ENCODE measurements at places on chromosomes 7 and 10. TPM values are rescaled to one million over a fixed set of nuclear protein-coding genes. Genes with fewer than 3 reads are reported as not detected.

C10orf53 gene
- total RNA-seq, result not detected

DNA sequence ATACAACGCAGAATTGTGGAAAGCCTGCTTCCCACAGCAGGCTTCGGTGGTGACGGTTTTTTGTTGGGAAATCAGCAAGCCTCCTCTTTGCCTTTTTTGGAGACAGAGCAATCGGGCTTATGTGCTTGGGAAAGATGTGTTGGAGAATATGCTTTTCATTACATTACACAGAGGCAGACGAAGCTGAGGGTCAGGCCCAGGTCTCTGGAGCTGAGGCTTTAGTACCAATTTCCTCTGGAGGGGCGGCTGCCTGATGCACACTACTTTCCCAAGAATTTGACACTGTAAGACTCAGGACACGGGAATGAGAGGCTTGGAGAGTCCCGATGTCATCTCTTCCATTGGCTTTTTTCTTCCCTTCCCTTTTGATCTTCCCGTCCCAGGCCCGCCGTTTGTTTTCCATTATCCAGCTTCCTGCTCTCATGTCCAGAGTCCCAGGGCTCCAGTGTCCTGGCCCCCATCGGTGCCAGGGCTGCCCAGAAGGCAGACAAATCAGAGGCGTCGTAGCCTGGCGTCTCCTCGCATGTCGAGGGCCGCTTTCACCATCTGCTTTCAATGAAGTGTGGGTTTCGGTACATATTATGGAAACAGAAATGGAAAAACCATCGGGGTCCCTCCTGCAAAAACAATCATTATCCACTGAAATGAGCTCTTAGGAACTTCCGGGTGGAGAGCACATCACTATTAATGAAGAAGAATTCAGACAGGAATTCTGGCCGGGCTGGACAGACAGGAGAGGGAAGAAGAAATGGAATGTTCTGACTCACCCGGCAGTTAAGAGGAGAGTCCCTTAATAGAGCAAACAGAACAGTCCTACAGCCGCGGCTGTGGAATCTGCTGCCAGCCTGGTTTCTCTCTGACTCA is 123.0 kb upstream of the JCAD start:
- DNase-seq, result no peak

LMBR1 gene
- total RNA-seq, result 42.6 TPM

TMEM225B gene
- not detected for total RNA-seq

GRCh38 chr7:55160539-55160938 is 141.7 kb downstream of the EGFR start:
- DNase-seq, result no peak

AOAH gene
- total RNA-seq, result 1.7 TPM

DNA sequence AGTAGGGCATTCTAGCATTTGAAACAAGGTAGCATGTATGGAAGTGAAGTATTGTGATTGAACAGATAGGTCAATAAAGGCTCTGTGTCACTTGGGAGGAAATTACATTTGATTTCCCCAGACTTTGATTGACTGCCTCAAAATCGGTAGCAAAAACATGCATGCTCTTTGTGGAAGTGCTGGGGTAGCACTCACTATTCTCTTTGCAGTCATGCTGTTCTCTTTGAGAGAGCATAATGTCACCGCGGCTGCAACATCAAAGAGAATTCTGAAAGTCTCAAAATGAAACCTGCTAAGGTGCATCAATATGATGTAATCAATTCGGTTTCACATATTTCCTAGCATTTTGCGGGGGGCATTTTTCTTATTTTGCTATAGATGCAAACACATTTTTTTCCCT is 64.2 kb downstream of the ARMC3 start:
- DNase-seq, result no peak

PPP1R17 gene
- not detected for total RNA-seq

MYOF gene
- 97.9 TPM for total RNA-seq

- no peak for DNase-seq
Measured at GRCh38 chr10:104548090-104548489, 93.0 kb upstream of the SORCS3 start.

GRID1 gene
- 0.76 TPM for total RNA-seq

- no peak for DNase-seq
Measured at GRCh38 chr7:33039903-33040292, 22.7 kb downstream of the NT5C3A start.

- no peak for DNase-seq
Measured at GRCh38 chr7:148481971-148482626, 108.5 kb upstream of the C7orf33 start.

DNA sequence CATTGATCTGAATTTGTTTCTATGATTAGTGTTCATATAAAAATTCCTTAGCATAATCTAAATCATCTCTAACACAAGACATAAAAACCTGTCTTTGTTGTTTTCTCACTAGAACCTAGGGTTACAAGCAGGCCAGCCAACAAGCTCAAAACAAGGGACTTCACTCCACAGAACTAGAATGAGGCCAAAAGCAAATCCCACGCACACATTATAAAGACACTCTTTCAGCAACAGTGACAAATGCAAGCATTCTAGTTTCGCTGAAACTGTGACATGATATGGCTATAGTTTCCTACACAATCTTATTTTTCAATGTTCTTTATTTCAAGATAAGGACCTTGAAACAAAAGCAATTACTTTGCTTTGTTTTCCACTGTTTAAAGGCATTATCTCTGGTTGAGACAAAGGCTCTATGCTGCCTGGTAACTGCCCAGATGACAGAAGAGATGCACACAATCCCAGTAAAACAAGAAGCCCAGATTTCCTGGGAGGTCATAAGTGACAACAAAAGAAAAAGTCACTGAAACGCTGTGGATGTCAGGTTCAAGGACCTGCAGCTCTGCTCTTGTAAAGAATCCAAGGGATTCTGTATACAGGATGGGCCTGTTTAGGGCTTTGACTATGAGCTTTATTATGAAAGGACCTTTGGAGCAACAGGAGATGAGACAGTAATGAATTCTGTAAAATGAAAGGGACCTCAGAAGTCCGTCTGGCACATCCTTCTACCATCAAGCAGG is 105.3 kb downstream of the SORCS1 start:
- no peak for DNase-seq

GRCh38 chr7:3264693-3265339 is 36.2 kb upstream of the SDK1 start:
- DNase-seq, result no peak

- no peak for DNase-seq
Measured at GRCh38 chr10:131698232-131698631, 202.6 kb upstream of the PPP2R2D start.

DNA sequence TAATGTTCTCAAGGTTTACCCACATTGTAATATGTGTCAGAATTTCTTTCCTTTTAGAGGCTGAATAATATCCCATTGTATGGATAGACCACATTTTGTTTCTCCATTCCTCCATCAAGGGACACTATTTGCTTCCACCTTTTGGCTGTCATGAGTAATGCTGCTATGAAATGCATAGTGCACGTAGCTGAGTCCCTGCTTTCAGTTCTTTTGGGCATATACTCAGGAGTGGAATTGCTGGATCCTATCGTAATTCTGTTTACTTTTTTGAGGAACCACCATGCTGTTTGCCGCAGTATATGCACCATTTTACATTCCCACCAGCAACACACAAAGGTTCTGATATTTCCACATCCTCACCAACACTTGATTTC is 60.0 kb downstream of the PRF1 start:
- no peak for DNase-seq

DNA sequence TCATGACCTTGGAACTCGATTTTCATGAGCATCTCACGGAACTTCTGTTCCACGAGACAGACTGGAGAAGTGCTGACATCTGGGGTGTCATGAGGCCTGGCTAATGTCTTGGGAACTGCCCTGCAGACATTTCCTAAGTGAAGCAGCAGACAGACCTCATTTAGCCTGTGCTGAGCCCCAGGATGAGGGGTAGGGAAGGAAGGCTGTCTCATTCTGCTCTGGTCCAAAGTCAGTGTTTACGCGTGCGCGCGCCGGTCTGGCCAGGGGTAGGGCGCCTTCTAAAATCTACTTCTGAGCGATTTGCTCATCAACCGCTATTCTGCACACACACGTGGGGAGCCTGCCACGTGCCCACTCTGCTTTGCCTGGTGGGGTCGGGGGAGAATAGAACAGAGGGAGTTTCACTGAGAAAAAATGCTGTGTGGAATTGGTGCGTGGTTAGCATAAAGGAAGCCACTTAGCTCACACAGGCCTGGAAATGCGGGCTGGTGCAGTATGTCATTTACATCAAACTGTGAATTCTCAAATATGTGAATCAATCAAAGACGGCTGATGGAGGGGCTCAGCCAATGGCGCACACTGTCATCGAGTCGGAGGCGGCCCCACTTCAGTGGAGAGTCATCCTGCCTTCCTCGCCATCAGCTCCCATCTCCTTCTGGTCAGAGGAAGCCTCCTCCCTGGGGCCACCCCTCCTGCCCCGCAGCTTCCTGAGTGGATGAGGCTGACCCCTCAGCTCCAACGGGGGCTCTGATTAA is 335.1 kb downstream of the ADARB2 start:
- no peak for DNase-seq

- no peak for DNase-seq
Measured at GRCh38 chr7:30567081-30567480, 27.6 kb upstream of the GARS1 start.

TACR2 gene
- total RNA-seq, result 6.4 TPM

GRCh38 chr7:117113871-117114270 is 160.6 kb downstream of the ST7 start:
- no peak for DNase-seq

BAIAP2L1 gene
- total RNA-seq, result 18.5 TPM

- no peak for DNase-seq
Measured at GRCh38 chr7:105130048-105130447, 116.0 kb downstream of the KMT2E start.

GOLGA7B gene
- 0.30 TPM for total RNA-seq

GPRIN2 gene
- total RNA-seq, result 8.2 TPM

- no peak for DNase-seq
Measured at GRCh38 chr7:104482362-104483037, 154.1 kb downstream of the LHFPL3 start.

DNA sequence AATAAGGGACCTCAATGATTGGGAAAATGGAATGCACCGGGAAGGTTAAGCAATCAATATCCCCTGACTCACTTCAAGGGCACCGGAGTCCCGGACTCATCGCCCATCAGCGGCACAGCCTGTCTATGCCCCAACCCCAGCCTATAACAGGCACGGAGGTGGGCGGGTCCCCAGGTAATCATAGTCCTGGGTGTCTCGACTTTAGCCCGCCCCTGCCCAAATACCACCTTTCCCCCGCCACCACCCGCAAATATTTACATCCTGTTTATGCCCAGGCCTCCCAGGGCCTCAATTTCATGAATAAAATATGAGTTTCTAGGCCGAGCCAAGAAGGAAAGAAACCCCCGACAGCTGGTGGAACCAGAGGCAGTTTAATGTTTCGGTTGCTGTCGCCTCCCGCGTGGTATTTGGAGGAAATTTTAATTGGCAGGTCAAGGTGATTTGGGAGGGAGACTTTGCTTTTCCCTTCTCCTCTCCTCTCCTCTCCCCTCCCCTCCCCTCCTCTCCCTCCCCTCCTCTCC is 15.6 kb upstream of the RFC2 start:
- DNase-seq, result no peak

DNA sequence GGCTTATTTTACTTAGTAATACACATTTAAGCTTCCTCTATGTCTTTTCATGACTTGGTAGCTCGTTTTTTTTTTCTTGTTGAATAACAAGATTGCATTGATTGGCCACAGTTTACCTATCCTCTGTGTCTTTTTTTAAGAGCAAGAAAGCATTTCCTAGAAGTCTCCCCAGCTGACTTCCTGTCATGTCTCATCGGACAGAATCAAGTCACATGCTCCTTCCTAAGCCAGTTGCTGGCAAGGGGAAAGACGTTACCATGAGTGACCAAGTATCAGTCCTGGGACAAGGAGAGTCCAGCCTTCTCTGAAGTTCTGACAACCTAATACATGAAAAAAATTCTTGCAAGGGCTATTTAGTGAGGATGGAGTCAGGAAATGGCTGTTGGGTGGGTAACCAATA is 24.9 kb upstream of the SFRP5 start:
- DNase-seq, result no peak

DNA sequence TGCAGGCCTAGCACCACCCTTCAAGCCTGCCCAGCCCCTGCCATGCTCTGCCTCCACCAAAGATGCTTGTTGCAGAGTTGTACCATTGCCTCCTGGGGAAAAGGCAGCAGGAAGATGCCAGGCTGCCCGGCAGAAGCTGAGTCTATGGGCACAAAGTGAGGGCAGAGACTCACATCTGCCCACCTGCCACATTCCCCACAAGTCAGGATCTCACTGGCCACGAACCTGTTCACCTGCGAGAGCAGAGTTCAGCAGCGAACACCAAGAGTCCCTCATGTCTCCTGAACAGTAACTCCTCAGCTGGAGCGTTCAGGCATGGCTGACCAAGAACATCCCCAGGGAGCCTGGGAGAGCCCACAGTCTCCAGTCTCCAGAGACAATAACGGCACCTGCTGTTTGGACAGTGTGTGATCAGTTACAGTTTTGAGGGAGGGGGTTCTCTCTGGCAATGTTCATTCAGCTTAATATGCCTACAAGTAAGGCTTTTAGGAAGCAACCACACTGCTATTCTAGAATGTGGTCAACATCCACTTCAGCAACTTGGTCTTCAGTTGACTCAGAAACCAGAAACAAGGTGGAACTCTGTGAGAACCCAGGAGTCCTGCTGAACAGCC is 78.5 kb downstream of the GRID1 start:
- DNase-seq, result no peak

- peak; percentile 31 for DNase-seq
Measured at GRCh38 chr10:96719850-96720421, 378 bp downstream of the PIK3AP1 start.

DNA sequence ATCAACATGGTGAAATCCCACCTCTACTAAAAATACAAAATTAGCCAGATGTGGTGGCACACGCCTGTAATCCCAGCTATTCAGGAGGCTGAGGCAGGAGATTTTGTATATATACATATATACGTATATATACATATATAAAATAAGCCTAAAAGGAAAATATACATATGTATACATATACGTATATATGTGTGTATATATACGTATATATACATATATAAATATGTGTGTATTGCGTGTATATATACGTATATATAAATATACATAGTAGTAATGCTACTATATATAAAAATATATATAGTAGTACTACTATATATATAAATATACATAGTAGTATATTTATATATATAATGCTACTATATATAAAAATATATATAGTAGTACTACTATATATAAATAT is 26.5 kb upstream of the PBLD start:
- no peak for DNase-seq

ANXA8L1 gene
- 321 TPM for total RNA-seq

GRCh38 chr10:29835055-29835454 is 200.3 kb upstream of the SVIL start:
- DNase-seq, result no peak

HOXA3 gene
- 8.7 TPM for total RNA-seq

GRCh38 chr10:102643336-102644065 is 778 bp upstream of the TRIM8 start:
- DNase-seq, result no peak
